ENCODE measurements at places on chromosomes 3 and 15.

DNA sequence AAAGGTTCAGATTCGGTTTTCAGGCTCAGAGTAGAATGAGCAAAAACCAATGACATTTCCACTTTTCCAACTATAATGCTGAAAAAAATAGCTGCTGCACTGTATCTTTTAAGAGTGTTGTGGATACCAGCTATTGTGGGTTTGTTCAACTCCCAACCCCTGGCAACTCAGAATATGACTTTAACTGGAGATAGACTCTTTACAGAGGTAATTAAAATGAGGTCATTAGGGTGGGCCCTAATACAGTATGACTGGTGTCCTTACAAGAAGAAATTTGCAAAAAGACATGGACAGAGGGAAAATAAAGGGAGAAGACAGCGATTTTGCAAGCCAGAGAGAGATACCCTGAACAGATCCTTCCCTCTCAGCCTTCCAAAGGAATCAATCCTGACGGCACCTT, 39.5 kb downstream of the ANKRD28 start:
- no peak for DNase-seq

- no peak for DNase-seq
These were observed 49.2 kb downstream of the LSM3 start for GRCh38 chr3:14227856-14228255.

- DNase-seq, result peak; percentile 41
These were observed 190.5 kb upstream of the CMC1 start for GRCh38 chr3:28050885-28051284.

GRCh38 chr3:191328962-191329653, at the start of gene CCDC50:
Gene CCDC50 (plus strand): TSS chr3:191329394. CDS start chr3:191329675, 281 bp downstream.
- DNase-seq, result peak; percentile 55

DNA sequence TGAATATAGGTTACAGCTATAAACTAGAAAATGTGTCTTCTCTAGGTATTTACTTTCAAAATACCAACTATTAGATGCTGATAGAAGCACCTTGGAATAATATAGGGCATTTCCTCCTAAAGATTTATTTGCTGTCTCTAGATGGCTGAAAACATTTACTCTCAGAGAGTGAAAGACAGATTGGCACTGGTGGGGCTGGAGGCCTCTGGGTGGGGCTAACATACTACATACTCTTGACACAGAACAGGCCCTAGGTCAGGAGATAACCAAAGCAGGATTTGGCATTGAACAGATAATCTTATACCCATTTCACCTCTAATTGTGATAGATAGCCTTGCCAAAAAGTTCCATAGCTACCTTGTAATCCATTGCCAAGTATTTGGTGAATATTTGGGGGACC, 253.3 kb upstream of the TBC1D5 start:
- DNase-seq, result no peak

- peak; percentile 70 for DNase-seq
These were observed 22.7 kb downstream of the ATP6V1A start for GRCh38 chr3:113769551-113769950.

- DNase-seq, result no peak
These were observed 104.0 kb downstream of the NR1I2 start for GRCh38 chr3:119885746-119886530.
